ENCODE measurements at places on chromosomes 11 and 22.

DNA sequence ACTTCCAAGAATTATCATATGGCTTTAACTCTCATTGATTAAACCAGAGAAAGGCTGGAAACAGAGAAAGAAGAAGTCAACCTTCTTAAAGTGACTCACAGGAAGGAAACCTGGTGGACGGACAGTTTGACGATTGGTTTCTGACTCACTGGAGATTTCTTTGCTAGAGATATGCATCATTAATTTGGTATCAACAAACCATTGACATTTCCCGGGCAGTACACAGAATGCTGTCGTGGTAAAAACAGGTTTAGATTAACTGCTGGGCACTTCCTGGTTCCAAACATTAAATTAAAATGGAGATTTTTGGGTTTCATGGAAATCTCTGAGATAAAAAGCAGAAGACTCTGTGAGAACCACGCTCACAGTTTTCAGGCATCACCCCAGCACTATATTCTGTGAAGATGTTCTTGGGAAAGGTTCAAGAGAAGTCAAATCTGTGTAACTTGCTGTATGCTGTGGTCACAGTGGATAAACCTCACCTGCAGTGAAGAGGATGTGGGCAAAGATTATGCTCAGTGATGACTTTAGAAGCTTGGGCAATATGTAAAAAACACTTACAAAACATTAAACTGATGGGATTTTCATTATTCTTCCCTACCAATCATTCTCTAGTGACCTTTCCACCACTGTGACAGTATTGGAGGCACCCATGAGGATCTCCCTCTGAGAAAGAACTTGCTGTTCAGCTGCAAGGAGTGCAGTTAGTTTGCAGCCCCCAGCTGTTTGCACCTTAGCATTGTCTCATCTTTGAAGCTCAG lies 61.1 kb upstream of the CD44 start:
- no peak for DNase-seq

DNA sequence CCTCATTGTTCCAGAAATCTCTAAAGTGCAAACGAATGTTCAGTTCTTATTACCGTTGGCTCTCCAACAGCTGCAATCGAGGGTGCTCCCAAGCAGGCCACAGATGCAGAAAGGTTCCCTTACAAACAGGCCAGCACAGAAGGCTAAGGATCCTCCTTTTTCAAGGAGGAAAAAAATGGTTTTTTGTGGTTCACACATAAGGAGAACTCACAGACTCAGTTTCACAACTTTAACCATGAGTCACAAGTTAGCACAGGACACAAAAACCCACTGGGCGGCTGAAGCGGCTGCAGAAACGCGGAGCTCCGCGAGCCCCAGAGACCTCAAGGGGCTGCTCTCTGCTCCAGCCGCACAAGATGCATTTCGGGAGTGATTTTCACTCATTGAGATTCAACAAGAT lies 98.2 kb upstream of the PRR5 start:
- no peak for DNase-seq

DNA sequence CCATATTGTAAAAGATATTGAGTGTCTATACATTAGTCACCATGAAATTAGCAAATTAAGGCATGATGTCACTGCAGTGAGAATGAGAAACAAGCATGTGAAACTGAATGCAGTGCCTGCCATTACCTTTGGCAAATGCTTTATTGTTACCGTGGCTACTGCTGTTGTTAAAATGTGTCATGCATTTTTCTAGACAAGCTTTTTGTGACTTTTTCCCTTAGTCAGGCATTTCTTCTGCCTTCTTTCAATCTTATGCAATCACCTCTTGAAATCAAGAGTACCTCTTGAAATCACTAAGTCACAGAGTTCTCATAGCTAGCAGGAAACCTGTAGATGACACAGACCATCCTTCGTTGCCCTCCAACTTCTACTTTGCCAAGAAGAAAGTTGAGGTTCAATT lies 461.7 kb upstream of the TENM4 start:
- no peak for DNase-seq

DNA sequence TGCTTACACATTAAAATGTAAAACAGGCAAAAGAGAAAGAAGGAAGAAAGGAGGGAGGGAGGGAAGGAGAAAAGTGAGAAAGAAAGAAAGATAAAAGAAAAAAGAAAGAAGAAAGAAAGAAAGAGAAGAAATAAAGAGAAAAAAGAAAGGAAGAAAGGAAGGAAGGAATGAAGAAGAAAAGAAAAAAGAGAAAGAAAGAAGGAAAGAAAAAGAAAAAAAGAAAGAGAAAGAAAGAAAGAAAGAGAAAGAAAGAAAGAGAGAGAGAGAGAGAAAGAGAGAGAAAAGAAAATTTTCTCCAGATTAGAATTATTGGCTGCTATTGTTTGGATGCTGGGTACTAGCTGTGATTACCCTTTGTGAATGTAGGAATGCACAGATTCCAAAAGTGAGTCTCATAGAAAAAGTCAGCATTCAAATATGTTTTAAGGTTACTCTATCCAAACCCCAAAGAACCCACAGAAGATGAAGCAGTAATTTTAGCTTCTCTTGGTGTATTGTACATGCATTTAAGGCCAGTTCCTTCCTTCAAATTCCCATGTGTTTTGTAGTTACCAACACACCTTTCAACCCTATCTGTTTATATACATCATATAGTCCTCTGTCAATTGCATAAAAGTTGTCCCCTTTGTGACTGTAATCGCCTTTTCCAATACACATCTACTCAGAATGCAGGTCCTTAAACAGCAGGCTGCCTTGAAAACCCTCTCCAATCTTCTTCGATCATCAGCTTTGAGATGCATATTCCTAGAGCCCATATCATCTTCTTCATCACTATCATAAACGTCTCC lies 789 bp upstream of the FAM111A start:
- no peak for DNase-seq

- no peak for DNase-seq
These were observed 1.4 kb downstream of the ZFPL1 start for GRCh38 chr11:65085446-65085845.

DNA sequence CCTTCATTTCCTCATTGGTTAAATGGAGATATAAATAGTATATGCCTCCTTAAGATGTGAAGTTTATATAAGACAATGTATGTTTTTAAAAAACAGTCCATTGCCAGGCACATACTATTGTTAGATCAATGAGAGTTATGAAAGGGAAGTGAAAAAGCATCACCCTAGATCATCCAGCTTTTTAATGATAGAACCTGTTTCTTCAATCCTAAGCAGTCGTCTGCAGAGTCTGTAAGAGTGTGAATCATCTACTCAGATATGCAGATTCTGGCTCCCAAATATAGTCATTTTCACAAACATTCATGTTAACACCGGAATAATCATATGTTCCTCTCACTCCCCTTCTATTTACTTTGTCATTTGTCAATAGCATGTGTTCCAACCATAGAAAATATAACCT lies 65.3 kb upstream of the SLN start:
- DNase-seq: no peak

- peak; percentile 45 for DNase-seq
These were observed 16.5 kb upstream of the OR5B21 start for GRCh38 chr11:58524232-58525036.

DNA sequence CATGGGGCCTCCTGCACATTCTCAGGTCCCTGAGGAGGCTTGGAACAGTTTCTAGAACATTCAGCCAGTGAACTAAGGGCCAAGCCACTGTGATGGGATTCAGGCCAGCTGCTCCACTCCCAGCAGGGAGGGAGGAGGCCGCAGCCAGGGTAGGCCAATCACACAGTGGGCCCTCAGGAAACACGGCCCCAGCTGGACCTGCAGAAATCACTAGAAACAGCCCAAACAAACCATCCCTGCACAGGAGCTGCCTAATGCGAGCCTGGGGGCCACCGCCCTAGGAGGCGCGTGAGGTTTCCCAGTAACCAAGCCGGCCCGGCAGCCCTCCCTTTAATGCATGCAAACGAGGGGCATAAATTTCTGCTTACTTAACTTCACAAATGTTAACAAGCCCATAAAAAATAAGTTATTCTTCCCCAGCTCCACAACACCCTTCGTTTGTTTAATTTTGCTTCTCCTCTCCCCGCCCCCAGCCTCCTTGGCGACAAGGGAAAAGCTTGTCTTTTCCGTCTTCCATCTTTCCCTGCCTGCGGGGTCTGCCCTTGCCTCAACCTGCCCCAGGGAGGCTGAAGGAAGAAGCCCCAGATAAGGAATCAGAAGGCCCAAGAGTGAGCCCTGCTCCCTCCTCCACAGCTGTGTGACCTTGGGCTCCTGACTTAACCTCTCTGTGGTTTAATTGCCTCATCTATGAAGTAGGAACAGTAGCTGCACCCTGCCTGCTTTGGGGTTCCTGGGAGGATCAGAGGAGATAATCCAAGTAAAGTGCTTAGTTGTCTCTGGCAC lies 25.7 kb downstream of the ELFN2 start:
- no peak for DNase-seq

- DNase-seq: peak; percentile 90
These were observed 44.8 kb upstream of the CADM1 start for GRCh38 chr11:115548878-115549528.

GRCh38 chr11:111635706-111636045 lies 33.4 kb downstream of the SIK2 start:
- DNase-seq: no peak

GRCh38 chr11:34468209-34468841 lies 29.6 kb downstream of the CAT start:
- DNase-seq: no peak

DNA sequence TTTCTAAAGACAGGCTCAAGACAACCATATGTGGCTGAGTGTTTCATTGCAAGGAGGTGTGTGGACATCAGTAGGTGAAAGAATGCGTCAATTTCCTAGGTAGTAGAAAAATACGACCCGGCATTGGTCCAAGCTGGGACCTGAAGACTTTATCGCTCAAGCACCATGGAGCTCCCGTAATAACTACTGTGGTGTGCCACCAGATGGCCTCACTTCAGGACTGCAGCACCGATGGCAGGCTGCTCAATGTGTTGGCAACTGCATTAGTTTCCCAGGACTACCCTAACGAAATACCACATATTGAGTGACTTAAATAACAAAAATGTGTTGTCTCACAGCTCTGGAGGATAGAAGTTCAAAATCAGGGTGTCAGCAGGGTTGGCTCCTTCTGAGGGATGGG lies 72.4 kb upstream of the FAT3 start:
- peak; percentile 54 for DNase-seq

GRCh38 chr11:111982541-111983186 lies 42.5 kb upstream of the DLAT start:
- no peak for DNase-seq

DNA sequence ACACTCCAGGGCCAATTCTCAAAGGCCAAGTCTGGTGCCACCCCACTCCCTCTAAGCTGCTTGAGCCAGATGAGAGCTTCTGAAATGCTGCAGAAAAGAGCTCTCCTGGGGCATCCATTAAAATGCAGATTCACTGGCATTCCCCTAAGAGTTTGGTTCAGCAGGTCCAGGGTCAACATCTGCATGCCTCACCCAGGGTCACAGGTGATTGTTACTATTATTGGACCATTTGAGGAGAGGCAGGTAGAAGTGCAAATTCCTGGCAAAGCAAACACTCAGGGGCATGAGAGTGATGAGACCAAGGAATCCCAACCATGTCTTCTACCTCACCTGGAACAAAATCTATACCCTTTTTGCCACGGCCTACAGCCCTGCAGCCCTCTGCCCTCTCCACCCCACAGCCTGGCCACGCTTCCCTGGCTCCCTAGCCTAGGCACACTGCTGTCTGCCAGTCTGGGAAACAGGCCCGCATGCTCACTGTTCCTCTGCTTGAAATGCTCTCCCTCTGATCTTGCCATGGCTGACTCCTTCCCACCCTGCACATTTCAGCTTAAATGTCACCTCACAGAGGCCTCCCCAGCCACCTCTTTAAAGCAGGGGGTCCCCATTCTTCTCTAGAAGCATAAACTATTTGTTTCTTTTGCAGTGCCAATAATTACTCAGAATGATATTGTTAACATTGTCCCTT lies 4.4 kb upstream of the P2RX6 start:
- DNase-seq: no peak

DNA sequence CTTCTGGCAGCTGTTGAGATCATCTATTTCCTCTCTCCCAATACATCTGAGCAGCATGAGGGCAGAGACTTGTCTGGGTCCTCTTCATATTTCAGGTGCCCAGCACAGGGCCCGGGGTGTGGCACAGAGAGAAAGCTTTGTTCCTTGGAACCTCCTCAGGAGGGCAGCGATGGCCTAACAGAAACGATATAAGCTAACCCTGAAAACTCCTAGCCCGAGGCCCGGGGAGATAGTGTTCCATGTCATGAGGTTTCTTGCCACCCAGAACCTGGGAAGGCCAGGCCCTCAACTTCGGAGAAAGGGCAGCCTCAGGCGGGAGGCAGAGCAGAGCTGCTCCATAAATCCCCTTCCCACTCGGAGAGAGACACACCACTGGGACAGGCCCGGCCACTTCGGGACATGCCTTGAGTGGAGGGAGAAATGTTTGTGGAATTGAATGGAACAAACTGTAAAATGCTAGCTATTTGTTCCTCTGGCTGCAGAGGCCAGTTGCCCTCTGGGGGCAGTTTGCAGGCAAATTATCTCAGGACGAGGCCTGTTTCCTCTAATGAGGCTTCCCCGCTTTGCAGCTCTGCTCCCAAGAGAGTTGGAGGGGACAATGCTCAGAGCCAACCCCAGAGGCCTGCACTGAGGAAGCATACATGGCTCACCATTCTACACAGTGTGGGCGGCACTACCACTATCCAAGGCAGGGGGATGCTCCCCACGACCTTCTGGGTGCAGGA lies 11.6 kb downstream of the ARRB1 start:
- no peak for DNase-seq

- no peak for DNase-seq
These were observed 126.1 kb downstream of the NECTIN1 start for GRCh38 chr11:119602745-119603373.

- DNase-seq: no peak
These were observed 40.9 kb downstream of the RNF141 start for GRCh38 chr11:10499874-10500601.

DNA sequence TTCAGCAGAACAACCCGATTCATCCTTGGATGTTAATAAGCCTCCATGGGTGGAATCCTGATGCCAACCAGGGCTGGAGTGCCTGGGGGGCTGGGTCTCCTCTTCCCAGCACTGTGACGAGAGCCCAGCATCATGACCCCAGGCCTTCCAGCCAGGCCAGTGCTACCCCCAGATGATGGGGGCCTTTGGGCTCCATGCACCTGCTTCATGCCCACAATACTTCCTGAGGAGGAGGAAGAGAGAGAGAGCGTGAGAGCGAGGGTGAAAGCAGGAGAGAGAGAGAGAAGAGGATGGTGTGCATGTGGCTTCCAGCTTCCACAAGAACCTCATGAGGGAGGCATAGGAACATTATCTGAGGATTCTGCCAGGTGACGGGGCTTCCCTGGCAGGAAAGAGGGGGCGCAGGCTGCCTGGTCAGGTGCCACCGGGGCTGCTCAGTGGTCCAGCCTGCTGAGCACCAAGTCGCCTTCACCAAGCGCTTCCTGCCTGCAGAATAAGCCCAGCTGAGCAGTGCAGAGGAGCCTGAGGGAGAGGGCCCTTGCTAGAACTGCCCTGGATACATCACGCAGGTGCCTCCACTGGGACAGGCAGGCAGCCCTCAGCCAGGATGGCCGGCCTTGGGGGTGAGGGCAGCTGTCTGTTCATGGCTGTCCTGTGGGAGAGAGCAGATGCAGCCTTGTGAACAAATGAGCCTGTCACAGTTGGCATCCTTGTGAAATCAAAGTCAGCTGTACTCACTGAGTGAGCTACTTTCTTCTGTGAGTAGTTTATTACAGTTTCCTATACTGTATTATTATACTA lies 243.3 kb upstream of the B3GAT1 start:
- no peak for DNase-seq

Data from iPS DF 19.7 (cell line).